ENCODE measurements at places on chromosomes 7 and 10.
A peak's percentile ranks its signal among the peaks of the same experiment; 100 is the strongest.

DNA sequence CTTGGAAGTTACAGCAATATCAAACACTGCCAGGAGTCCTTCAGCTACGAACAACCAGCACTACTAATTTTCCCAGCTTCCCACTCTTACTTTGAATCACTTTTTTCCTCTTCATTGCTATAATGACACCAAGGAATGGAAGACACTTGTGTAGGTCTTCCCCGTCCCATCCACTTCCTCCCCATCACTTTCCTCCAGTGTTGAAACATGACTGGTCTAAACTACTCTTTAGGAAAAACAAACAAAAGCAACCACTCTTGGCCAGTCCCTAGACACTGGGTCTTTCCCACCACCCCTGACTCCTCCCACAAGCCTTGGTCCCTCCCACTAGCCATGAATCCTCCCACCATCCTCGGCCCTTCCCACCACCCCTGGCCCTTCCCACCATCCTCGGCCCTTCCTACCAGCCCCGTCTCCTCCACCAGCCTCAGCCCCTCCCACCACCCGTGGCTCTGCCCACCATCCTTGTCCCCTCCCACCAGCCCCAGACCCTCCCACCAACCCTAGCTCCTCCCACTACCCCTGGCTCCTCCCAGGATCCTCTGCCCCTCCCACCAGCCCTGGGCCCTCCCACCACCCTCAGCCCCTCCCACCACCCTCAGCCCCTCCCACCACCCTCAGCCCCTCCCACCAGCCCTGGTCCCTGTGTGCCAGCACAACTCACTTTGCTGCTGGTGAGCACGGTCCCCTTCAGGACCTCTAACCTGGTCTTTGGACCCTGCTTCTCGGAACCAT, 68.5 kb downstream of the CXCL12 start:
- DNase-seq = no peak

DNA sequence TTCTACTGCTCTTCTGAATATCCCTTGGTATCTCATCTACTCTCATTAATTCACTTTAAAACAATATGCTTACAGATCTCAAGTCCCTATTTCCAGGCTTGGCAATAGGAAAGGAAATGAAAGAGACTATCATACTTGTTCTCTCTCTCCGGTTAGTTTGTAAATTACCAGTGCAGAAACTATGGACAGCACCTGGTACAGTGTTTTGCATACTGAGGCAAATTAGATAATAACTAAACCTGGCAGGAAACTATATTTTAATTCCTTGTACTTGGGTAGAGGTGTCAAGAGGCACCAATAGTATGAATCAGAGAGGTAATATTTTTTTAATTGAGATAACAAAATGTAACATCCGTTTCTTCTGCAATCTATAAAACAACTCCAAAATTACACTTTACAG, 97.7 kb upstream of the TMEM196 start:
- no peak for DNase-seq

GRCh38 chr10:60495338-60496055, 105.8 kb upstream of the ANK3 start:
- no peak for DNase-seq

DNA sequence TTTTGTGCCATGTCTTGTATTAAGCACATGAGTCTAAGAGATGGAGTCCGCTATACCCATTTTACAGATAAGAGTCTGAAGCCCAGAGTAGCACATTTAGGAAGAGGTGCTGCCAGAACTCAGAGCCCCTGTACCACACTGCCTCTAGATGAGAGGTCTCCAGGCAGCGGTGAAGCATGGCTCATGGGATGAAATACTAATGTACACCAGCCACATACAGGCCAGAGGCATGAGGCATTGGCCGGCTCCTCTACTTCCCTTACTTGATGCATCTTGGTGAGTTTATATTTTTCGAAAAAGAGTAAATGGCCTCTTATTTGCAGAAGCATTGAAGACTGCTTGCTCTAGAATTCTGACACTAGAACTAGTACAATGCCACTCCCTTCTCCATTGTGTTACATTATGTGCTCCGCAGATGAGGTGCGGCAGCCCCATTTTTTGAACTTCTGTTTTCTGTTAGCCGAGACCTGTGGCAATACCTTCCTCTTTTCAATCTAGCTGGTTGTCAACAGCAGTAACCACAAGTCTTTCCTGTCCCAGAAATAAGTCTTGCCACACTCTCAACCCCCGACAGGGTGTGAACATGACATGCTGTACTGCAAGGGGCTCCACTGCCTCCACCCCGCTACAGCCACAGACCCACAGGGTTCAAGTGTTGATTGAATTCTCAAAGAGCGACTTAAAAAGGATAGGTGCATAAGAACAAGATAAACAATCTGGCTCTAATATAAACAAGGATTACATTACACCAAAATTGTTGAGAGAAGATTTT, 145.3 kb downstream of the CELF2 start:
- DNase-seq = peak; percentile 92

GRCh38 chr10:59284118-59284975, 78.0 kb downstream of the FAM13C start:
- no peak for DNase-seq

- no peak for DNase-seq
These were observed 246.0 kb downstream of the ELFN1 start for GRCh38 chr7:1915956-1916600.

- no peak for DNase-seq
These were observed 508 bp upstream of the KIF20B start for GRCh38 chr10:89700923-89701241.

DNA sequence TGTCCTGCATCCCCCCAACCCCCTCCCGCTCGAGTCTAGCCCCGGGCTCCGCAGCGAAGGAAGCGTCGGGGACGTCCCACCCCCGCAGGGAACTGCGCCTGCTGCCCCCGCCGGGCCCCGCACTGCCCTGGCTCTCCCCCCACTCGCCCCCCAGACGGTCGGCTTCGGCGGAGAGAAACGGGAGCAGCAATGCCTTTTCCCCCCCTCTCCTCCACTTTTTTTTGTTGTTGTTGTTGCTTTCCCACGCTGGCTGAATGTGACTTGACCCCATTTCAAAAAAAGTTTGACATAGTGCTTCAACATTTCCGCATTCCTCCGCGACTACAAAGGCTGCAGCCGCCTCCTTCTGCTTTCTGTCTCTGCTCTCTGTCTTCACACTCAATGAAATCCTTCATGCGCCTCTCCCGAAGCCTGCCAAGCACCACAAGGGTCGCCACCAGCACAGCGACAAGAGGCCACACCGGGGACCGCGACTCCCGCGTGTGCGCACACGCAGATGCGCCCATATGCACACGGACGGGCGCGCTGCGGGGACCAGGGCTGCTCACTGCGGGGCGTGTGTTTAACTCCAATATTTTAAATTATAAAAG, 1.0 kb downstream of the CDK6 start:
- DNase-seq = peak; percentile 37

GRCh38 chr10:78296785-78297184, 263.1 kb downstream of the RPS24 start:
- DNase-seq = no peak

- no peak for DNase-seq
These were observed 61.3 kb upstream of the DNAAF5 start for GRCh38 chr7:664997-665735.

- DNase-seq = peak; percentile 52
These were observed 87.9 kb upstream of the GTF2I start for GRCh38 chr7:74569501-74570075.

GRCh38 chr10:89337484-89337883, 9.7 kb downstream of the IFIT3 start:
- peak; percentile 63 for DNase-seq

GRCh38 chr7:50655020-50655419, 89.8 kb upstream of the DDC start:
- DNase-seq = no peak

DNA sequence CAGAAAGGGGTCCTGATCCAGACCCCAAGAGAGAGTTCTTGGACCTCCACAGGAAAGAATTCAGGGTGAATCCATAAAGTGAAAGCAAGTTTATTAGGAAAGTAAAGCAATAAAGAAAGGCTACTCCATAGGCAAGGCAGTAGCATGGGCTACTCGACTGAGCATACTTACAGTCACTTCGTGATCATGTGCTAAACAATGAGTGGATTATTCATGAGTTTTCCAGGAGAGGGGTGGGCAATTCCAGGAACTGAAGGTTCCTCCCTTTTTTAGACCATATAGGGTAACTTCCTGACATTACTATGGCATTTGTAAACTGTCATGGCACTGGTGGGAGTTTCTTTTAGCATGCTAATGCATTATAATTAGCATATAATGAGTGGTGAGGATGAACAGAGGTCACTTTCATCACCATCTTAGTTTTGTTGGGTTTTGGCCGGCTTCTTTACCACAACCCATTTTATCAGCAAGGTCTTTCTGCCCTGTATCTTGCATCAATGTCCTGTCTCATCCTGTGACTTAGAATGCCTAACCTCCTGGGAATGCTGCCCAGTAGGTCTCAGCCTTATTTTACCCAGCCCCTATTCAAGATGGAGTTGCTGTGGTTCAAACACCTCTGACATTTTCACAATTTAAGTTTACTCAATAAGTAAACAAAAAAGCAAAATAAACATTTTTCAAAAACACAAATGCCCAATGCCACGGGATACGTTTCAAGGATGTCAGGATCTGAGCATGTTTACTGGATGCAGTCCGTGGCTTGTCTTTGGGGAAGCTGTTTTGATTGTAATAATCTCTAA, 37.0 kb downstream of the ALOX5 start:
- DNase-seq = no peak

DNA sequence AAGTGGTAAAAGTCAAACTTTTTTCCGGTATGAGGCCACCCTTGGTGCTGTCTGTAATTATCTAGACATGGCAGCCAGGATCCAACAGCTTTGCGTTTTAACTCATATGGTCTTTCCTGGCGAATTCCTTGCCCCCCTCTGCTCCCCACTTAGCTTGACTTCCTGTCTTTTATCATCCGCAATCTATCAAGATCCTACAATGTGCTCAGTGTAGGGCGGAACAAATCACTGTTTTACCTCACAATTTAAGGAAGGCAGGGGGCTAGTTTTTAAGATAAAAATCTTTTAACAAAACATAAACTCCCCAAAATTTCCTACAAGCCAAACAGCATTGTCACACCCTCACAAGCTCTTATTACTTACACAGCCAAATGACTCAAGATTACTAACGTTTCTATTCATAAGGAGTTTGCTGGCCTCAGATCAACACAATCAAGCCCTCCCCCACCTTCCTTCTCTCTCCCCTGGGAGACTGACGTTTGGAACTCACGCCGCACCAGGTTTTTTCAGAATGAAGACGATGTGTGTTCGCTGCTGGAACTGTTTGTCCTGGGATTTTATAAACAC, 1.3 kb upstream of the CDK14 start:
- no peak for DNase-seq

GRCh38 chr10:86878983-86879713, 78.3 kb downstream of the MMRN2 start:
- no peak for DNase-seq

GRCh38 chr7:100132697-100133151, 6.0 kb downstream of the MBLAC1 start:
- DNase-seq = peak; percentile 69

- DNase-seq = no peak
These were observed 12.3 kb upstream of the CTBP2 start for GRCh38 chr10:125172694-125173093.

DNA sequence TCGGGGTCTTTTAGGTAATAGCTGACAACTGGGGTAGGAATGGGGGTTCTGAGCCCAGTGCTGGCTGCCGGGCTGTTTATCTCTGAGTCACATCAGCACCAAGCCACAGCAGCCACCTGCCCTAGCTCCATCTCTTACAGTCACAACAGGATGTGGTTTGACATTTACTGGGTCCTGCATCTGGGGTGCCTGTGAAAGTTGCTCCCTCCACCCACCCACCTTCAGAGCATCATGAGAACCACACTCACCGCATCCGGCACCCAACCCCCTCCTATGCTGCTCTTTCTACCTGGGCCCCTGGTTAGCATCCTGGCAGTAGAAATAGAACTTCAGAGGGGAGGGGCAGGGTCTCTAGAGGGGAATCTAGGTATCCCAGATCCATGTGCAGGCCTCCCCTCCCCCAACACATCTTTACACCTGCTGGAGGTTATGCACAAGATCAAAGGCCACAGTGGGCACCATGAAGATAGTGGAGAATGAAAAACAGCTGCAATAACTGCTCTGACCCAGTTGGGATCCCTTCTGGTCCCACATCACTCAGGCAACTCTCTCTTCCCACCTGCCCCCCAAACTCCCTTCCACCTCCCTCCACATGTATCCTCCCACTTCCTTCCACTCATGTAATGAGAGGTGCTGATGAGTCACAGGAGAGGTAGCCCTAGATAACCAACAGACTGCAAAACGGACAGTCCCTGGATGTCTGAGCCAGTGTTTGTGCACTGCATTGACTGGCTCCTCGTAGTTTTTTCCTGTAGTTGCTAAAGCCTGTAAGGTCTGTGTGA, 38.2 kb downstream of the PRSS2 start:
- DNase-seq = peak; percentile 97

DNA sequence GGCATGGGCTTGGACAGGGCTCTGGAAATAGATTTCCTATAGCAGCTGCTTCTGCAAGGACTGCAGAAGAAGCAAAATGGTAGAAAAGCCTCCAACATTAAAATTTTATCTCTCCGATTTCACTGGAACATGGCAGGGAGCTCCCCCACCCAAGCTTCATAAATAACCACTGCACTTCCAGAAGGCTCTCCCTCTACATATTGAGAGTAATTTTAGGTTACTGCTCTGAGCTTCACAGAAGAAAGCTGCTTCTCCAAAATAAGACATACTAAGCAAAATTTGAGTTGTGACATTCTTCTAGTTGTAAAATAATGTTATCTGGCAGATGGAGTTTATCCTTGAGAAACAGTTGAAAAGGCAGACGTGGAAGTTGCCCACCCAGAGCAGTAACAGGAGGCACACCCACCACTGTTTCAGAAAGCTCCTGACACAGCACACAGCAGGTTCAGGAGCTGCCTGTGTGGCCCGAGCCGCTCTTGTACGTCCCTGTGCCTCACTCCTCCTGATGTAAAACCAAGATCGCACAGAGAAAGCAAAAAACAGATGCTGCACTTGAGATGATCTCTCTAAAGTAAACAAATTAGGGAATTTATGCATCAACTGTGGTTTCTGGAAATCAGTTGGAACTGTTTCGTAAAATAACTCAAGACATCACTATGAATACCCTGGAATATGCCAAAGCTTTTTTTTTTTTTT, 621.0 kb downstream of the PARD3 start:
- no peak for DNase-seq

- DNase-seq = no peak
These were observed 152.8 kb upstream of the FEZF1 start for GRCh38 chr7:122457325-122457724.

DNA sequence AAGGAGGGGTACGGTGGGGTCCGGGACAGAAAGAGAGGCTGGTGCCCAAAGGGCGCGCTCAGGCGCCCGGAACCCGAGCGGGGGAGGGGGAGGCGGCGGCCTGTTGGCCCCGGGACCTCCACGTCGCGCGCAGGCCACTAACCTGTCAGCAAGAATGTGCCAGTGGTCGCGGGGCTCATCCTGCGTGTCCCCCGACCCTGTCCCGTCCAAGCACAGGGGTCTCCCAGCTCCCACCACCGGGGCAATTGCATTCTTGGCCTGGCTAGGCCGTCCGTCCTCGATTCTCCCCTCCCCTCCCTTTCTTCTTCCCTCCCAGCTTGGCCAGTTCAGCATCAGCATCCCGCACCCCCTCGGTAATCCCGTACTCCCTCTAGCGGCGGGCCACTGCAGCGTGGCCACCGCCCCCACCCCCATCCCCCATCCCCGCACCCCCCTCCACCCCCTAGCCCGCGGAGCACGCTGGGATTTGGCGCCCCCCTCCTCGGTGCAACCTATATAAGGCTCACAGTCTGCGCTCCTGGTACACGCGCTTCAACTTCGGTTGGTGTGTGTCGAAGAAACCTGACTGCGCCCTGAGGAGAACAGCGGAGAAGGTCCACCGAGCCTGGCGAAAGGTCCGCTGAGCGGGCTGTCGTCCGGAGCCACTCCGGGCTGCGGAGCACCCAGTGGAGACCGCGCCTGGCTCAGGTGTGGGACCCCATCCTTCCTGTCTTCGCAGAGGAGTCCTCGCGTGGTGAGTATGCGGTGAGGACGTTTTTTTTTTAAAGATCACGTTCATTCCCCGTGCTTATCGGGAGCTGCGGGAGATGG, at the start of gene SGCE:
SGCE (minus strand) TSS at position 286 of the 810 bp plus-strand sequence; CDS start at position 251, 35 bp downstream.
- DNase-seq = peak; percentile 34
